Omental fat pad (tissue), 4 donors: ENCODE measurements at places on chromosomes 5 and 9.

- no peak for DNase-seq
Observed at GRCh38 chr9:127211983-127212382, 52.6 kb upstream of the GARNL3 start.

- no peak for DNase-seq
Observed at GRCh38 chr9:95366731-95367325, 49.3 kb upstream of the FANCC start.

- DNase-seq = no peak
Observed at GRCh38 chr9:2307480-2307879, 292.3 kb downstream of the SMARCA2 start.

GRCh38 chr5:115262011-115262320 lies 711 bp downstream of the PGGT1B start:
- DNase-seq = no peak

DNA sequence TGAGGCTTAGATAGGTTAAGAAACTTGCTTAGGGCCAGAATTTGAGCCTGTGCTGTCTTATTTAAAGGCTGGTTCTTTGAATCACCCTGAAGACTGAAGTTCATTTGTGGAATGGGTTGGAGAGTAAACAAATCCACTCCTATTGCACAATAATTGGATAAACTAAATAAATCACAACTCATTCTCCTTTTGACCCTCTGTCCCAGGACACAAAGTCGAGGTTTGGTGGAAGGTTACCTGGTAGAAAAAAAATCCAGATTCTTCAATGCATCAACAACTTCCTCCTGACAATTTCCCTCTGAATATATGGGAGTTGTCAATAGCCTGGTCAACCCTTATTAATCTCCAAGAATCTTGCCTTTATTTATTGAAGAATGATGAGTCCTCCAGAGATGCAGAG lies 28.9 kb downstream of the TBC1D2 start:
- DNase-seq = no peak

DNA sequence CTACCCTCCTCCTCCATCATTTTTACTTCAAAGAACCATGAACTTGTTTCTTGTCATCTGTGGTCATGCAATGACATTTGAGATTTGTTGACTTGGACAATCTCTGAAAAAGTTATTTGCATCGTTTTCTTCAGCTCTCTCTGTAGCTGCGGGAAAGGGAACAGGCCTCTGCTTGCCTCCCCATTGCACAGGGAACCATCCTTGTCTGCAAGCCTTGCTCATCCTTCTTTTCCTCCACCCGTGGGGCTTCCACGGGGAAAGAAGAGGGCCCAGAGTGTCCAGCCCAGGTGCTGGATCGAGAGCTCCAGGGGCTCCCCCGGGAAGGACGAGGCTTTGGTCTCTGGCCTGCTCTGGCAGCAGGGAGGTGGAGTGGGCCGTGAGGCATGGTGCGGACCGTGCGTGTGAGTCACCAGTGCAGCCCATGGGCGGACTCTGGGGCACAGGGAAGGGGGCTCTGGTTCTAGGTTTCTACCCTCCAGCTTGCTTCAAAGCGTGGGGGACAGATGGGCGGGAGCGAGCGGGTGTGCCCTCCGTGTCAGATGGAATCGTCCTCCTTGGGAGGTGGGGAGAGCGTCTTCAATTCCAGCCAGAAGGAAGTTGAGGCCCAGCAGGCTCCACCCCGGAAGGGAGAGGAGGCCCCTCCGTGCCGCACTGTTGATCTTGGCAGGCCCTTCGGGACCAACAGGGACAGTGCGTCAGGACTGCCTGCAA lies 6.0 kb upstream of the IRX4 start:
- DNase-seq = no peak

DNA sequence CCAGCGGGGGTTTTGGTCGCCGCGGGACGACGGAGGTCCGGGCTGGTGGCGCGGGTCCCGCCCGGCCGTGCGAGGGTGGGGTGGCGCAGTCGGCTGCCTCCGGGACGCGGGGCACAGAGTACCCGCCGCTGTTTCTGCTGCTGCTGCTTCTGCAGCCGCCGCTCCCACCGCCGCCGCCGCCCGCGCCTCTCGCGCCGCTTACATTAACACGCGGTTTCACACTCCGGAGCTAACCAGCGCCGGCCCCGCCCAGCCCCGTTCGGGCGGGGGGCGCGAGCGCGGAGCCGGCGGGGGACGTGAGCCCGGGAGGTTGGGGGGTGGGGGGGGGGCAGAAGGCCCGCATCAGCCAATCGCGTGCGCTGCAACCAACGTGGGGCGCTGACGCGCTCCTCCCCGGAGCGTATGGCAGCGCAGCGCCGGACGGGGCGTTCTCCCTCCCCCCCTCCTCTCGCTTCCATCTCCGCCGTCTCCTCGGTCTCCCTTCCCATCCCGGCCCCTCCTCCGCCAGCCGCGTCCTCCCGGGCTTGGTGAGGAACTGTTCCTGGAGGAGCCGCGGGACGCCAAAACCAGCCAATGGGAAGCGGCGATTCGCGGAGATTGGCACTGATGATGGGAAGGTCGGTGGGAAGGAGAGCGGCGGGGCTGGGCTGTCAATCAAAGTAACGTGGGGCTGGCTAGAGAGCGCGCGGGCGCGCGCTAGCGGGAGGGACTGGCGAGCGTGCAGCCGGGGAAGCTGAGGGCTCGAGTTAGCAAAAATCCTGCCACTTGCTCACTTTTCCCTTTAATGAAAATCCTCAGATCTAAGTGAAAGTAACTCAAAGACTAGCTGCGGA lies at the start of gene TLE1:
TLE1 (minus strand) TSS at position 205 of the 833 bp plus-strand sequence. CDS start 1,307 bp downstream, outside the sequence.
- peak; percentile 91 for DNase-seq

DNA sequence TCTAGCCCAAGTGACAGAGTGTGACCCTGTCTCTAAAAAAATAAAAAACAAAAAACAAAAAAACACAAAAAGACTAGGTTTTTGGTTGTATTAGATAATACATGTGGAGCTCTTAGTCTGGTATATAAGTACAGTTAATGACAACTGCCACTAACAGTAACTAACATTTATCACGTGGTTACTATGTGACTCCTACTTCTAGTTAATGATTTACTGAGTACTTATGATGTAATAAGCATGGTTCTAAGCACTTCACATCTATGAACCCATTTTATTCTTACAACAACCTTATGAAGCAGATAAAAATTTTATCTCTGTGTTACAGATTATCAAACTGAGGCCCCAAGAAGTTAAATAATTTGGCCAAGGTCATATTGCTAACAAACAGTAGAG lies 6.1 kb upstream of the TMEFF1 start:
- DNase-seq = no peak

GRCh38 chr9:115956371-115956770 lies 197.2 kb upstream of the PAPPA start:
- no peak for DNase-seq

DNA sequence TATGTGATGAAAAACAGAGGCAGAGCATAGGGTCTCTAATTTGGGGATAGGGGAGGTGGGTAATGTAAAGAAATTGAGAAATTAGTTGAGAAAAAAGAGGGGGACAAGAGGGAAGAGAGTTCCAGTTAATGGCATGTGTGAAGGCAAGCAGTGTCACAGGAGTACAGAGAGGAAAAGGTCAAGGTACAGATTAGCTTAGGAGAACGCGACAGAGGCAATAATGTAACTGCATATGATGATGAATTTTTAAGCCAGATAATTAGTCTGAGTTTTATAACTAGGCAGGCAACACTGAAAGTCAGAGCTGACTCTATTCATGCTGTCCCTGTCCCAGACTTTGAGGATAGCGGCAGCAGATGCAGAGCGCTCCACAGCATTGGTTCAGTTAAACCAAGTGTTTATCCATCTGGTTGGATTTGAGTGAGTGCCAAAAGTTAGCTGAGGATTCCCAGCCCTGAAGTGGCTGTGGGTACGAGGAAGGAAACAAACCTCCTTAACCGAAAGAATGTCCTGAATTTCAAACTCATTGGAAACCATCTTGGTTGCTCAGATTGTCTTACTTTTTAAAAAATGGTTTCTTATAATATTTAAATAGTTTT lies 315.2 kb downstream of the ARHGAP26 start:
- DNase-seq = no peak

DNA sequence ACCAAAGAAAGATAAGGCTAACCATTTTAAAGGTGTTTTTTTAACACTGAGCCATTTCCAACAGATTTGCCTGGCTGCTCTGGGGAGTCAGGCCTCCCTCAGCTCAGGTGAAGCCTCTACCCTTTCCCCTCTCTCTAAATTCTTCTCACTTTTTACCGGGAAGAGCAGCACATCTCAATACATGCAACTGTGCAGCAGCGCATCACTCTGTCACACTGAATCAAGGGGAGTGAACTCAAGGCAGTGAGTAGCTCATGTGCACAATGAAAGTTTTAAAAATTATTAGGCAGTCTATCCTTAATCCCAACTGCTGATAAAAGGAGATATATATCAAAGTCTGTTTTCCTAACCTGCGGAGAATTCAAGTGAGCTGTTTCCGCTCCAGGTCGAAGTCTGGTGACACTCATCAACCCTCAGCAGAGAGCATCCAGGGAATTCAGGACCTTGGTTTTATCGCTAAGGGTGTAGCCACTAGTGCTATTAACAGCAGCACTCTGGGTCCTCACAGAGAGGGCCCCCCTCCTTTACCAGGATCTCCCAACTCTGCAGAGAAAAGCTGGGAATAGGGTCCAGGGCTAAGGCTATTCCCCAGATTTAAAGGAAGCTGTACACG lies 1.0 kb downstream of the CEMIP2 start:
- DNase-seq = no peak

GRCh38 chr9:114914139-114914538 lies 16.3 kb downstream of the TNFSF8 start:
- no peak for DNase-seq

DNA sequence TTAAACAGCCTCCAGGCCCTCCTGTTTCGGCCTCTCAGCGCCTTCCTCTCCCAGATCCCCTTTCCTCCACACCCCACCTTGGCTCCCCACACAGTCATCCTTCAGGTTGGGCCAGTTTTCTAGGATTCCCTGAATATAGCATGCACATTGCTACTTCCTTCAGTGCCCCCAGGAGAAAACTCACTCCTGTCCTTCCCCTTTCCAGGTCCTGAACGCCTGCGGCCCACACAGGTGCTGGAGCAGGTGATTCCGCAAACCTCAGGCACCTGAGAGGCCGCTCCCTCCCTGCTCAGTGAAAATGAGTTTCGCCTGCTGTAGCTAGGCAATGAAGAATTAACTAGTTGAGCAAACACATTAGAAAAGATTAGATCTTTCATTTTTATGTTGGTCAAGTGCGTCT lies 185.0 kb downstream of the MED10 start:
- no peak for DNase-seq

DNA sequence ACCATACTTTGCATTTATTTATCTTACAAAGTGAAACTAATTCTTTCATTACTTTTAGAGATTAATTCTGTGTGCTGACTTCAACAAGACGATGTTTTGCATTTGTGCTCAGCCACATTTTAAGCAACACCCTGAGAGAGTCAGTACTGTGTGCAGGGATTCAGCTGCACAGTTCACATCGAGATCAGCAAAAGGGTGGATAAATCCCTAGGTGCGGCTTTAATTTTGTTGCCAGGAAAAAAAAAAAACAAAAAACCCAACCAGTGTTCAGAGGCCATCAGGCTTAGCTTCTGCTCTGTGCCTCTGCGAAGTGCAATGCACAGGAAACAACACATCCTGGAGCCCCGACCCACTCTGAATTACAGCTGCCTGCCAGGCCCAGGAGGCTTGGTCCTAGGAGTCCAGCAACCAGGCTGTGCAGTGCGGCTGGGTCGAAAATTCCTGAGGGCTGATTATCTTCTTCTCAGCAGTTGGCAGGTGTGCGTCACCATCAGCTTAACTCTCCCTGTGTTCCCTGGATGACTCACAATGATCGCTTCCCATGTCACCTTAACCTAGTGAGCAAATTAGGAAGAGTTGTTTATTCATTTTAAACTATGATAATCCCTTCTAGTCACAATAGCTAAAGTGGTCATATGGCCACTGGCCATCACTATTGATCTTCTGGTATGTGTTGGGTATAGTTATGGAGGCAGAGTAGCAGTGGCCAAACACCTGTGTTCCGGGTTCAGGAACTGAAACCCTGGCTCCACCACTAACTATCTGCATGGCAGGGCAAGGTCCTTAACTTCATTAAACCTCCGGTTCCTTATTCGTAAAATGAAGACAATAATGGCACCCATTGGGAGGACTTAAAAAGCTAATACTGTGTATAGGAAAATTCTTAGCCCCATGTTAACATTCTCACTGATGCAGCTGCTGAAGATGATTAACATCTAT lies 31.2 kb upstream of the NDUFB6 start:
- DNase-seq = no peak

GRCh38 chr5:97986069-97986468 lies 787.4 kb upstream of the RGMB start:
- no peak for DNase-seq

DNA sequence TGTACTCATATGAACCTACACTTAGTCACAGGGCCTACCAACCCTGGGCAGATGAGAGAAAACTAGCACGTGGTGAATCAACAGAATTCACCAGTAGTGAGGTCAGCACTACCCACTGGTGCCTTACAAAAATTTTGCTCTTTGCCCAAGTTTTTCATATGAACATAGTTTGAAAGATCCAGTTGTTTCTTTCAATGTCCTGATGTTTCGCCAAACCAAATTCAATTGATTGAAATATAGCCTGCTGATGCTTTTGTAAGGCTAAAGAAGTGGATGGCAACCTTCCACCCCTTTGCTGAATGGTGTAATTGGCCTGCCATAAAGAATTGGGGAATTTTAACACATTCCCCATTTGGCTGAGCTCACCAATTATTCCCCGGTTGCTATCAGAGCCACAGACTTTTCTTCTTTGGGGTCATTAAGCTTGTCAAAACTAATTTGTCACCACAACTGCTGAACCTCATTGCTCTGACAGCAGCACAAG lies 339.2 kb downstream of the GLIS3 start:
- DNase-seq = no peak

- DNase-seq = no peak
Observed at GRCh38 chr9:102106439-102106838, 368.0 kb upstream of the GRIN3A start.

DNA sequence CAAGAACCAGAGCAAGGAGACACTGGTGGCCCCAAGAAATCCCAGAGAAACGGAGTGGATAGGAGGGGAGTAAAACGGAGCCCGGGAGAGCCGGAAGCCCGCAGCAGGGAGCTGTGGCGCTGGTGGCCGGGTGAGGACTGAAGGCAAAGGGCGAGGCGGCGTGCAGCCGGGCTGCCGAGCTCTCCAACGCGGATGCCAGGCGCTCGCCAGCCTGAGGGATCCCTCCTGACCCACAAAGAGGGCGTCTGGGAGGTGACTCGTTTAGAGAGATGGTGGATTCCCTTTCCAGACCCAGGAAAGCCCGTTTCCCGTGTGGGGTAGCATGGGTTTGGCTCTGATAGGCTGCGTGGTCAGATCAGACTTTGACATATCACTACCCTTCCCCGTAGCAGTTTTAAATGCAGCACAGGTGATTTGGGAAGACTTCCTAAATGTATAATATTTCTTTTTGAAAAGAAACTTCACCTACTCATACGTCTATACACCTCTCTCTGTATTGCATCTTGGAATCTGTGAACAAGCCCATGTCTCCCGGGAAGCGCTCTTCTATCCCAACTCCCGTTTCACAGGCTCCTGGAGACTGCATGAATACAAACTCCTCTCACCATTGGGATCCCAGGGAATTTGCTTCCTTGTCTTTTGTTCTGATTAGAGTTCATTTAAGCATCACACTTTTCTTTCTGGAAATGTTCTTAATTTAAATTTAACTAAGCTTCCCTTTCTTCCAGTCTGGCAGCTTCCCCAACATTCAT lies 158.1 kb downstream of the C9orf152 start:
- no peak for DNase-seq
